ENCODE measurements at places on chromosomes 6 and 20. TPM values are rescaled to one million over a fixed set of nuclear protein-coding genes. Genes with fewer than 3 reads are reported as not detected.

The ANGPT4 gene
- 0.04 TPM for polyA plus RNA-seq

The SOBP gene
- not detected for polyA plus RNA-seq

The GSTA1 gene
- polyA plus RNA-seq = 75.7 TPM

The CYP24A1 gene
- 1.8 TPM for polyA plus RNA-seq

The RWDD2A gene
- 3.9 TPM for polyA plus RNA-seq

The RUNX2 gene
- polyA plus RNA-seq = 1.4 TPM

The UNC5CL gene
- 15.4 TPM for polyA plus RNA-seq

The CCN5 gene
- 0.10 TPM for polyA plus RNA-seq

The SAMD10 gene
- 2.3 TPM for polyA plus RNA-seq

The FKBP1C gene
- polyA plus RNA-seq = 0.44 TPM

The CASS4 gene
- polyA plus RNA-seq = 8.9 TPM

The DACT2 gene
- 0.60 TPM for polyA plus RNA-seq

The MLN gene
- polyA plus RNA-seq = not detected

The CFAP61 gene
- polyA plus RNA-seq = 2.2 TPM

The PLEKHG1 gene
- 14.9 TPM for polyA plus RNA-seq

The SLC26A8 gene
- polyA plus RNA-seq = 0.08 TPM

The DEFB119 gene
- not detected for polyA plus RNA-seq

The MYMX gene
- polyA plus RNA-seq = not detected

The BCL2L1 gene
- 29.1 TPM for polyA plus RNA-seq

The DLK2 gene
- polyA plus RNA-seq = 1.5 TPM

The BPI gene
- polyA plus RNA-seq = 0.53 TPM

The PSORS1C1 gene
- 0.62 TPM for polyA plus RNA-seq

The DNAH8 gene
- not detected for polyA plus RNA-seq

The CRIP3 gene
- polyA plus RNA-seq = 0.93 TPM

The FBXO30 gene
- polyA plus RNA-seq = 12.8 TPM

The PAK5 gene
- polyA plus RNA-seq = 0.15 TPM

The UFL1 gene
- 27.7 TPM for polyA plus RNA-seq

The VNN1 gene
- 0.38 TPM for polyA plus RNA-seq

The LST1 gene
- polyA plus RNA-seq = not detected

The DCDC2 gene
- 0.19 TPM for polyA plus RNA-seq

The KHDC1L gene
- 0.29 TPM for polyA plus RNA-seq

The FOXS1 gene
- 4.5 TPM for polyA plus RNA-seq

The ERVFRD-1 gene
- polyA plus RNA-seq = 0.09 TPM

The ADGB gene
- polyA plus RNA-seq = not detected

The HSPA12B gene
- 24.1 TPM for polyA plus RNA-seq

The KCNK15 gene
- polyA plus RNA-seq = 0.13 TPM

The POPDC3 gene
- 94.1 TPM for polyA plus RNA-seq

The SLC22A2 gene
- polyA plus RNA-seq = not detected
